ENCODE measurements at places on chromosomes 2 and 18.

- DNase-seq: no peak
Observed at GRCh38 chr18:78724214-78724914, 255.3 kb upstream of the SALL3 start.

GRCh38 chr2:109231996-109232705 is 103.1 kb downstream of the SH3RF3 start:
- DNase-seq: no peak

GRCh38 chr2:132909427-132909826 is 239.4 kb upstream of the LYPD1 start:
- no peak for DNase-seq

- no peak for DNase-seq
Observed at GRCh38 chr2:227515742-227516141, 43.8 kb downstream of the AGFG1 start.

GRCh38 chr2:162153608-162154224 is 1.7 kb upstream of the GCG start:
- DNase-seq: peak; percentile 44

DNA sequence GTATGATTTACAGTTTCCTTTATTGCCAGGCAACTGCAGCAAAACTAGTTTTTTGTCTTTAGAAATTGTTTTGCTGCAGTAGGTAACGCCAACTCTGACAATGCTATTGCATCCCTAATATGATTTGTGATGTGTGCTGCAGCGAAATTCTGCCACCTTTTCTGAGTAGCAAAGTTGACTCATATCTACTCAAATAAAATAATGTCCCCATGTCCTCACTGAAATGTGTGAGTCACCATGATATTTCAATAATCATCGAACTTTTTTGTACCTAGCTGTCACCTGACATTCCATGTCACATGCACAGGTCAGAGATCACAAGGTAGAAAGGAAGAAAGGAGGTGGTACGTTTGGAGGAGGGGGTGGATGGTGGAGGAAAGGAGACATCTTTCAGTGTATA is 205.0 kb downstream of the RAD51AP2 start:
- no peak for DNase-seq

GRCh38 chr18:46497129-46497528 is 159.9 kb downstream of the LOXHD1 start:
- DNase-seq: no peak

- DNase-seq: no peak
Observed at GRCh38 chr2:123500346-123500745, 524.7 kb upstream of the CNTNAP5 start.

- no peak for DNase-seq
Observed at GRCh38 chr2:113157897-113158753, 15.6 kb upstream of the PSD4 start.

All from fibroblast of gingiva (primary cell).